ENCODE measurements at places on chromosomes 5 and 9.

DNA sequence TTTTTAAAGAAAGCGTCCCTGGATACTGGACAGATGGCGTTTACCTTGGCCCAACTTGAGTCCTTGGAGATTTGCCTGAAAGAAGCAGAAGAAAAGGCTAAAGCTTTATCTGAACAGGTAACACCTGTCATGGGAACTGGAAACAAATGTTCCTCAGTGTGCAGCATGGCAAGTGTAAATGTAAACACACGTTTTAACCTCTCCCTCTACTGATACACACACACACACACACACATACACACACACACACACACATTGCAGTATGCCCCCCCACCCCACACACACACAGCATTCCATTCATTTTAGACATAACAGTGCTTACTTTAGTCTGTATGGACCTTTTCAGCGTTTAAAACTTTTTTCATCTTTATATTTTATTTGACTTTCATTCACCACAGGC lies 51.1 kb downstream of the CCDC192 start:
- no peak for DNase-seq
- no peaks in the 10 kb centered on the region for H3K27me3 ChIP-seq
- no peak overlapping the region for H3K27ac ChIP-seq

- no peak for DNase-seq
- peaks cover 1% of the 10 kb centered on the region for H3K4me1 ChIP-seq
- no peaks in the 10 kb centered on the region for H3K36me3 ChIP-seq
Measured at GRCh38 chr5:33848554-33848953, 43.2 kb downstream of the ADAMTS12 start.

- H3K27me3 ChIP-seq, result peaks cover 15% of the 10 kb centered on the region
- no peak within 1 kb of the TSS for H3K27ac ChIP-seq
- no peak for DNase-seq
- no peaks in the 10 kb centered on the region for H3K4me1 ChIP-seq
- H3K36me3 ChIP-seq, result no peaks in the 10 kb centered on the region
Measured at GRCh38 chr5:122078116-122079110, at the start of gene LOX. Gene LOX, minus strand, starts transcription at chr5:122078259. Its CDS starts 274 bp downstream, at chr5:122077985.

GRCh38 chr5:14364096-14364495 lies 217.5 kb upstream of the OTULINL start:
- H3K27me3 ChIP-seq, result no peaks in the 10 kb centered on the region
- H3K4me3 ChIP-seq, result no peak overlapping the region
- no peak for DNase-seq
- peaks cover 2% of the 10 kb centered on the region for H3K4me1 ChIP-seq
- peaks cover 25% of the 10 kb centered on the region for H3K36me3 ChIP-seq
- H3K27ac ChIP-seq, result no peak overlapping the region

GRCh38 chr5:103505581-103506305 lies 56.8 kb downstream of the NUDT12 start:
- no peak for DNase-seq
- H3K27ac ChIP-seq, result no peak overlapping the region
- no peaks in the 10 kb centered on the region for H3K27me3 ChIP-seq
- H3K36me3 ChIP-seq, result no peaks in the 10 kb centered on the region

DNA sequence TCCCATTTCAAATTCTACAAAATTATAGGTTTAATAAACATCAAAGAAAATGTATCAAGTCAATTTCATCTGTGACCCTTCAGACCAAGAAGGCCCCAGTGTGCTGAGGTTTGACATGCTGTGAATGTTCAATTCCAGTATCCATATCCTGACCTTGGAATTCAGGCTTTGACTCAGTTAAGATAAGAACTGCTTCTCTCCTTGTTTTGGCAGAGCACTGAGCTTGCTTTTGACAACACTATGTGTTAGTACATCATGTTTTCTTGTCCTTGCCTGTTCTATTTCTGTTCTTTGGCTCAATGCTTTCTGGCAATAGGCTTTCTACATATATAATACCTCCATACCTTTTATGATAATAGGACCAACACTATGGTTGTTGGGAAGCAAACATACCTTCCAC lies 105.6 kb downstream of the PLCXD3 start:
- no peak overlapping the region for H3K27ac ChIP-seq
- H3K27me3 ChIP-seq, result no peaks in the 10 kb centered on the region
- DNase-seq, result no peak
- no peaks in the 10 kb centered on the region for H3K4me1 ChIP-seq
- no peaks in the 10 kb centered on the region for H3K36me3 ChIP-seq

DNA sequence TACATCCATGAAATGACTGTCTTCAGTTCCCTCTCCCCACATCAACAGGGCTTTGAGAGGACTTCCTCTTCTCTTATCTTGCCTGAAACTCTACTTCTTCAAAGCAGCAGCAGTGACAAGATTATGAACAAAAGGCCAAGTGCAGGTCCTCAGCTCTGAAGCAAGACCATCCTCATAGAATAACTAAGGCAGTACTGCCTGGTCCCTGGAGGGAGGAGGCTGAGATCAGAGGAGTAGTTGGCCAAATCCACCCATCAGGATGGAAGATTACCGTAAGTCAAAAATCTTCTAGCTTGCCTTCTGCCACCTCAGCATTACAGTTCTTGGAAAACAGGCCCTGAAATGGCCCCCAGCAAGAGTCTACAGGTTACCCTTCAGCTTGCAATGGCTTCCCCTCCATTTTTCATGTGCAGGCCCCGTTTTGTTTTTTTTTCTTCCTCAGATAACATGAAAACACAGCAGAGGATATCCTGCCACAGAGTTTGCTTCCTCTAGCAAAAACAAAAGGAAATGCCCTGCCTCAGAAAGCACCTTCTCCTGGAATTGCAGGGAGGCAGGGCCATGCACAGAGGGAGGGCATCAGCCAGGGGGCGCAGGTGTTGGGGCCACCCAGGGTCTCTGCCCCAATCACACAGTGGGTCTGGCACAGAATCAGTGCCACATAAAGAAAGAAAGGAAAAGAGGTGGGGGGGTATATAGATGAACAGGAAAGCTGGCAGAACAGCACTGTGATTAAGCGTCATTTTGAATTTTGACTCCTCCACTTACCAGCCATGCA lies 40.0 kb downstream of the KLHL3 start:
- no peak overlapping the region for H3K27ac ChIP-seq
- no peak for DNase-seq
- no peak overlapping the region for H3K4me3 ChIP-seq
- no peaks in the 10 kb centered on the region for H3K36me3 ChIP-seq
- H3K4me1 ChIP-seq, result no peaks in the 10 kb centered on the region
- no peaks in the 10 kb centered on the region for H3K27me3 ChIP-seq

GRCh38 chr5:160747987-160748386 lies 104.0 kb downstream of the ATP10B start:
- H3K27me3 ChIP-seq, result no peaks in the 10 kb centered on the region
- H3K4me1 ChIP-seq, result no peaks in the 10 kb centered on the region
- no peak for DNase-seq
- H3K27ac ChIP-seq, result no peak overlapping the region
- H3K36me3 ChIP-seq, result no peaks in the 10 kb centered on the region

Measured in iPS DF 6.9 (cell line).